ENCODE measurements at places on chromosomes 13 and 19. TPM values are rescaled to one million over a fixed set of nuclear protein-coding genes. Genes with fewer than 3 reads are reported as not detected.

- DNase-seq, result no peak
These were observed 46.9 kb downstream of the SOX1 start for GRCh38 chr13:112113851-112114250.

Gene AXL
- total RNA-seq, result 15.7 TPM

DNA sequence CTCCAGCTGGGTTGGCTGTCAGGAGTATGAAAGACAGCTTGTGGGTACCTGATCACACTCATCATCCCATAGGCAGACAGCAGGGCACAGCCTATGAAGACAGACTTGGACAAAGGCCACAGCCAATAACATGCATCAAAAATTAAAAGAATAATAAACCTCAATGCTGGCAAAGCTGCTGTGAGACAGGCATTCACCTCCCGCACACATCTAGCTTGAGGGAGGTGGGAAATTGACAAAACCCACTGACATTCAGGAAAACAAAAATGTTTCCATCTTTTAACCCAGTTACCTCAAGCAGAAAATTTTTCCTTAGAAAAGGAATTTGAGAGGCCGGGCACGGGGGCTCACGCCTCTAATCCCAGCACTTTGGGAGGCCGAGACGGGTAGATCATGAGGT lies 14.4 kb downstream of the IL12RB1 start:
- no peak for DNase-seq

DNA sequence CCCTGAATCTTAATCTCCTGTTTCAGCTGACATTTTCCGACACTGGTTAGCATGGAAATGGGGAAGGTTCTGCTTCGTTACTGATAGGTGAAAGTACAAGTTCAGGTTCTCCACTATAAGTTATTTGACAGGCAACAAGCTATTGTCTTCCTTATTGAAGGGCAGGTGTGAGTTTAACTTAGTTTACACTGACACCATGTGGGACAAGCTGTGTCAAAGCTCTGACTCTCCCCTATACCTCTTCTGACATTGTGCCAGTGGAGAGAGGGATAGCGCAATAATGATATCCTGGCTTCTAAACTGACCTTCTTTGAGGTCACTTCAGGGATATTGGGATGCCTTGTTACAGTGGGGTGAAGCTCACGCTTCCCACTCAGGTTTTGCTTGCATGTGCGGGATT lies 587.0 kb upstream of the SLITRK5 start:
- no peak for DNase-seq

Gene NLRP5
- total RNA-seq, result not detected

DNA sequence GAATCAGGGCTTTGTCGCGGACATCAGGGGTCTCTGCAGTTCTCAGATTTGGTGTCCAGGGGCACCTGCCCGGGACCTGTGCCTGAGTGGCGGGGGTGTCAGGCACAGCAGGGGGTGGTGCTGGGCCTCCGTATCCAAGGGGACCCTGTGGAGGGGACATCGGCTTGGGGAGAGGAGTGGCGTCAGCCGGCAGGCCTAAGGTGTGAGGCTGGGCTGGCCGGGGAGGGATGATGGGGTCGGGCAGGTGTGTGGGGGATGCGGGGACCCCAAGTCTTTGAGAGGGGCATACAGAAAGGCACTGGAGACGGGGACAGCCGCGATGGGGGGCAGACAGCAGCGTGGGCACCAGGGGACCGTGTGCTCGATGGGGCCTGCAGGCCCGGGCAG lies 2.5 kb downstream of the EFNA2 start:
- DNase-seq, result no peak

- no peak for DNase-seq
These were observed 8.4 kb downstream of the IGFL3 start for GRCh38 chr19:46116121-46116520.

Gene LILRB3
- 0.50 TPM for total RNA-seq

Gene ZNF610
- total RNA-seq, result 24.8 TPM

DNA sequence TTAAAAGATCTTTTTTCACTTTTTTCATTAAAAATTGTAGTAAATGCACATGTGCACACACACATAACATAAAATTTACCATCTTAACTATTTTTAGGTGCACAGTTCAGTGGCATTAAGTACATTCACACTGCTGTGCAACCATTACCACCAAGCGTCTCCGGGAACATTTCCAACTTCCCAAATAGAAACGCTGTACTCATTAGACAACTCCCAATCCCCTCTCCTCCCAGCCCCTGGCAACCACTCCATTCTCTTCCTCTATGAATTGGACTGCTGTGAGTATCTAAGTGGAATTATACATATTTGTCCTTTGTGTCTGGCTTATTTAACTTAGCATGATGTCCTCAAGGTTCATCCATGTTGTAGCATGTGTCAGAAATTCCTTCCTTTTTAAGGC lies 11.6 kb downstream of the GJB2 start:
- no peak for DNase-seq

DNA sequence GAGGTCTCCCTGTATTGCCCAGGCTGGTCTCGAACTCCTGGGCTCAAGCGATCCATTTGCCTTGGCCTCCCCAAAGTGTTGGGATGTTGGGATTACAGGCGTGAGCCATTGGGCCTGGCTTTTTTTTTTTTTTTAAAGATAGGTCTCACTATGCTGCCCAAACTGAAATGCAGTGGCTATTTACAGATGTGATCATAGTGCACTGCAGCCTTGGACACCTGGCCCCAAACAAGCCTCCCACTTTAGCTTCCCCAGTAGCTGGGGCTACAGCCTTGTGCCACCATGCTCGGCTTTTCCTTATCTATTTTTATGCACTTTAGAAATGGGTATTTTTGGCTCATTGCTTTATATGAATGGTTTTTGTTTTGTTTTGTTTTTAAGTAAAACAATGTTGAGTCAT lies 37.4 kb downstream of the LSM14A start:
- no peak for DNase-seq

DNA sequence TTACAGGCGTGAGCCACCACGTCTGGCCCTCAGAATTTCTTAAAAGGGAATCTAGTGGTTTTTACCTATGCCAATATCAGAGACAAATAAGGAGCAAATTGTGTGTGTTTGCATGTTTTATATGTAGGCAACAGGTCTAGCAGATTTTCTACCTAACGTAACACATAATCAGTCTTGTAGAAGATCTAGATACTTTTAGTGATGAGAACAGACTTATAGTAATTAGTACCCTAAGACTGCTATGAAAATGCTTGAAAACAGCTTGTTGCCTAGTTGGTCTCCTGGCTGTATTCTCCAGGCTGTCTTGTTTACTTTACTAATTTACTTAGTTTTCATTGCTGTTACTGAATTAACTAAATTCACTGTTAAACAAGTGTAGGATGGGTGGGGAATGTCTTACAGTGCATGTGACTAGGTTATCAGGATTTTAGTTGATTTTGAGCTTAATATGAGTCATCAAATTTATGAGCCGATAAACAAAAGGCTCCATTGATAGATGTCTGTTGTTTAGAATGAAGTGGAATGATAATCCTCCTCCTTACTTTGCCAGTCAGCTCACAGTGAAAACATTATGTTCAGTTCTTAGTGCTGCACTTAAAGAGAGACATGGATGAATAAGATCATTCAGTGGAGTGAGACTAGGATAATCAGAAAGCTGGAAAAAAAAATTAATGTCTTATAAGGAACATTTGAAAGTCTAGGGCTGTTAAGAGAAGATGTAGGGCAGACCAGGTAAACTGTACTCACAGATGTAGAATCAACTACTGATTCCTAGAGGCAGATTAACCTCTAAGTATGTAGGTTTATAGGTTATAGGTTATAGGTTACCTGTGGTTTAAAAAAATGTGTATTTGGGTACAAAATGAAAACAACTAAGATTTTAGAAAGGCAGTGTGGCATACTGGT lies 22.4 kb downstream of the GTF2F2 start:
- no peak for DNase-seq

- DNase-seq, result no peak
These were observed 5.0 kb downstream of the FBN3 start for GRCh38 chr19:8144273-8144995.

All from progenitor cell of endocrine pancreas (in vitro differentiated cells).